ENCODE measurements at places on chromosomes 2 and 18.

- no peak for DNase-seq
These were observed 201.3 kb downstream of the GCA start for GRCh38 chr2:162545254-162545653.

DNA sequence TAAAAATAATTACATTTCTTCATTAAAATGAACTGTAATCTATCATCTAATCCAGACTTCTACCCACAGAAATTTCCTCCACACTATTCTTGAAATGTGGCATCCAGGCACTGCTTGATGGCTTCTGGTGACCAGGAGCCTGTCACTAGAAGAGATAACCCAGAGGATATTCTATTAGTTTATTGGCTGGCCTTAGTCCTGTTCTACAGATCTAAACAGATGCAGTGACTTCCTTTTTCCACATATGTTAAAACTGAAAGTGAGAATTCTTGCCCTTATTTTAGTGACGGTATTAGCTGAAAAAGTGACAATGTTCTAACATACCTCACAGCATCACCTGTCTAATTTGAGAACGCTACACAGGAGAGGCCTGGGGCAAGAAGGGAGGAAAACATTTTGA is 775.4 kb downstream of the TSN start:
- DNase-seq = no peak

DNA sequence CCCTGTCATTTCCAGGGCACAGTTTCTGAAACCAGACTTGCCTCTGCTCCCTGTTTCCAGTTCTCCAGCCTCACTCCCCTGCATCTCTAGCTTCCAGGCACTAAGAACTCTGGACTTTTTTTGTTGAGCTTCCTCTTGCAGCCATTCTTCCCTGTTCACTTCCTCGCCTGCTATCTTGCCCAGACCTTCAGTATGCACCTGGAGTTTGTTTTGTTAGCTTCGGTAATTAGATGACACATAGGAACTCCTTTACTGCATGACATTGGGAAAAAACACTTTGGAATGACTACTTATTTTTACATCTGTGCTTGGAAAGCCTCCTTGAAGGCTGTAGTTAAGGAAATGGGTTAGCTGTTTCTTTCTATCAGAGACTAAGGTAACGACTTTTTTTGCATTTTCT is 35.2 kb downstream of the OTOF start:
- no peak for DNase-seq

DNA sequence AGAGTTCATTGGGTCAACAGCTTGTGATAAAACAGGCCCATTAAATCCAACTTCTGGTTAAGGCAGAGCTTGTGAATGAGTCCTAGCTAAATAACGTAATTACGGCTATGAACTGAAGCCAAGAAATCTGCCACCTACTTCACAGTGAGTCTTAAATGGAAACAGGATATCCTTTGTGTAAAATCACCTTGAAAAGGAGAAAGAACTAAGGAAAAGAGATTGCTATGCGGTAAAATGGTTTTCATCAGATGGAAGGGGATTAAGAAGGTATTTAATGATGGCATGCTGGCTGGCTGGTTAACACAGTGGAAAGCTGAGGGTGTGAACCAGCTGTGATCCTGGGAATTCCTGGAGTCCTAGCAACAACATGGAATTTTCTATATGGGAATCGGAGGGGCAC is 156.6 kb downstream of the DOK6 start:
- no peak for DNase-seq

GRCh38 chr2:219423652-219424377 is 5.6 kb downstream of the DES start:
- no peak for DNase-seq
